ENCODE measurements at places on chromosomes 2 and 18. TPM values are rescaled to one million over a fixed set of nuclear protein-coding genes. Genes with fewer than 3 reads are reported as not detected.

The TP53I3 gene
- total RNA-seq: 0.34 TPM

The SERPINB5 gene
- total RNA-seq: not detected

The CNGA3 gene
- total RNA-seq: not detected

The ALK gene
- total RNA-seq: not detected

The CNDP1 gene
- total RNA-seq: 0.23 TPM

The SERPINB11 gene
- not detected for total RNA-seq

The PDE11A gene
- total RNA-seq: not detected

The LYPD6 gene
- not detected for total RNA-seq

The TXNDC9 gene
- 9.0 TPM for total RNA-seq

DNA sequence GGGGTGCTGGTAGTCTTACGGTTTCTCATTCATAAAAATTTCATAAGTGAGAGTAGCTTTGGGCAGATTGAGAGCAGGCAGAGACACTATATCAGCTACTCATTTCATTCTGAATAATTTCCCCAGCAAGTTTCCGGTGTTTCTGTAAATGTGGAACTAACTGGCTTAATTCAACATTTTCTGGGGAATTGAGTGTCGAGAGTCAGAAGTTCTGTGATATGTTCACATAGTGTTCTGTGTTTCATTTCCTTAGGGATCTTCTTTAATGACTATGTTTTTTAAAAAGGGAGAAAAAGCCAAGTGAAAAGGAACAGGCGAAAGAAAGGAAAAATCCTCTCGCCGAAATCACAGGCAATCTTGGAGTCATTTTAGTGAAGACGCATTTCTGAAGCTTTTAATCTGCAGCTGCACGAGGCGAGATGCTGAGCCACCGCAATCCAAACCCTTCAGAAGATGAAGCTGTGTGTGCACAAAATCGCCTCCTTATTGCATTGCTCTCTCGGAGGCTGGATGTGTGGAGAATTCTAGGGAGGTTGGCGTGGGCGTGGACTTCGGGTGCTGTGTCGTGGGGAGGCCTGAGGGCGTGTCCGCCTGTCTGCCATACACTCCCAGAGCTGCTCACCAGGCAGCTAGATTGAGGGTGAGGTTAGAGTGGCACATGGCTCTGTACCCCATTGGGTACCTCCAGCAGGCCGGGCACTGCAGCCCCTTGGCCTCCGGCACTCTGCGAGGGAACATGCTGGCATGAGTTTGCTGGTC is 38.4 kb upstream of the HDAC4 start:
- no peak for DNase-seq

DNA sequence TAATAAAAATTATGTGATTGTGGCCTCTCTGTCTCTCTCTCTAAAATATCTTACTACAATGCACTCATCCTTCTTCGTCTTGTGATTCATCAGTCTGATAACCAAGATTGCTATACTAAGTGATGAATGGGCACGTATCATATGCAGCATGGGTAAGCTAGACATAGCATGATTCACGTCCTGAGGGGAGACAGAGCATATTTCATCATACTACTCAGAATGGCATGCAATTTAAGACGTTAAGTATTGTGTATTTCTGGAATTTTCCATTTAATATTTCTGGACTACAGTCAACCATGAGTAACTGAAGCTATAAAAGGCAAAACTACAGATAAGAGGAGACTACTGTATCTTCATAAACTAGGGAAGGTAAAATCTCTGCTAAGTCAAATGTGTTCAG is 97.0 kb upstream of the CD226 start:
- DNase-seq: no peak

DNA sequence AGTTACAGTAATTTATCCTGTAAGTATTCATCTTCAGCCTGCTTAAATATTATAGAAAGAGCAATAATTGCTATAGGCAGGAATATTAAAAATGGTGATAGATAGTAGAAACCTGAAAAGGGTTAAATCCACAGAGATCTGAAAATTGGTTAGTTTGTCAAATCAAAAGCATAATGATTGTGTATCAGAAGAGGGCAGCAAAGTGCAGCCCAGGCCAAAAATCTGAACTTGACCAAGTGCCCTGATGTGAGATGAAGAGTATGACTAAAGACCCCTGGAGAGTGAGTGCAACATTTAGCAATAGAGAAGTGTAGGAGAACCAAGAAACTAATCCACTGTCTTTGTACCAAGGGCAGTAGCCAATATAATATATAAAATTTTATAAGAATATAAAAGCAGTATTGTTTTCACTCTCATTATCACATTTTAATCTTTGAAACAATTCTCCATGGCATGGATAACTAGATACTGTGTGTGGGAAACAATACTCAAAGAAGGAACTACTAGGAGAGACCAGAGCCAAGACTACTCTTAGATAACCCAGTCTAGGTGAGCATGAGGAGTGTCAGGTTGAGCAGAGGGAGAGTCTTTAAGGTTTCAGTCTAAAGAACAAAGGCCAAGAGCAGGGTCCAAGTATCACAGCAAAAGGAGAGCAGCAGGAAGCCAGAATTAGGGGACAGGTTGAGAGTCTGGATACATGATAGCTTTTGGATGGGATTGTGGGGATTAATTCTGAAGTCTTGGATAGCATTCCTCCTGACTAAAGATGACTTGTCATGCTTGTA is 148.7 kb downstream of the CALCRL start:
- DNase-seq: no peak

- no peak for DNase-seq
Observed at GRCh38 chr2:38509314-38509946, 93.3 kb downstream of the HNRNPLL start.

DNA sequence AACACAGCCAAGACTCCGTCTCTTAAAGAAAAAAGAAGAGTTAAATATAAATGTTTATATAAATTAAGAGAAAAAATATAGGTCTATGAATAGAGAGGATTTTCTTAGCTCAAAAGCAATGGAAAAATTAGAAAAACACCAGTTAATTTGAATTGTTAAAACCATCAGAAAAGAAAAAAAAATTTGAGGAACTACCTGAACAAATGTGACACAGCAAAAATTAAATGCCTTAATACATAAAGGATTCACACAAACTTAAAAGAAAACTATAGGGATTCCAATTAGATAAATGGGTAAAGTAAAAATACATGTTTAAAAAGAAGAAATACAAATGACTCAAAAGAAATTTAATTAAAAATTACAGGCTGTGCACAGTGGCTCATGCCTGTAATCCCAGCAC is 147.9 kb upstream of the DNMT3A start:
- DNase-seq: no peak

DNA sequence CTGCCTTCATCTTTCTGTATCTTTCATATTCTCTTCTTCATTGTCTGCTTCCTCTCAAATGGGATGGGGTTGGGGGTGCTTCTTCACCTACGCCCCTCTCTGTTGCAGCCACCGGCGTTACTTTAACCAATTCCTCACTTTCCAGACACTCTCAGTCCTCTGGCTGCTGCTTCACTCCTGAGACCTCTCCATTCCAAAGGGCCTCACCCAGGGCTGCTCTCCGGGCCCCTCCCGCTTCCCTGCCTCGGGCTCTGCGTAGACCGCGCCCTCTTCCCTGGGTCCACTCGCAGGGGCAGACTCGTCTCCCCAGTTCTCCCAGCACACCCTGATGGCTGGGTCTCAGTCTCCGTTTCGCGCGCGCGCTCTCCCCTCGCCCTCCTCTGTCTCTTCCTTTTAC is 926 bp downstream of the SERPINB8 start:
- DNase-seq: no peak

DNA sequence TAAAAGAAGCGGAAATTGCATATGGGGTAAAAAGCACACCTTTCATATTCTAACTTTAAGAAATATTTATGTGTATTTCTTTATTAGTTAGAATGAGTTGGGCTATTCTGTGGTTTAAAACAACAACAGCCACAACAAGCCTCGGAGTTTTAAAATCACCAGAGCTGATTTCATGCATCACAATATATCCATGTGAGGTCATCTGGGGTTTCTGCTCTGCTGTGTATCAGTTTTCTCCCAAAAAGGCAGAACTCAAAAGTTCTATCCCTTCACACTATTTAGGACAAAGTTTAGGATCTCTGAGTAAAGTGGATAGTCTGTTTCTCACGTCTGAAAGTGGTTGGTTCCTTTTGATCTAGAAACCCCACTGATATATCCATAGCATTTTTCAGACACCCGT is 601.5 kb upstream of the GCFC2 start:
- DNase-seq: no peak

GRCh38 chr2:197092431-197092830 is 165.9 kb upstream of the PGAP1 start:
- no peak for DNase-seq

GRCh38 chr2:63300835-63301234 is 250.2 kb downstream of the OTX1 start:
- DNase-seq: no peak

- DNase-seq: no peak
Observed at GRCh38 chr2:57093020-57093419, 909.2 kb downstream of the CCDC85A start.

- DNase-seq: no peak
Observed at GRCh38 chr2:101002562-101003277, 631 bp downstream of the RPL31 start.

GRCh38 chr2:225207043-225207442 is 164.8 kb upstream of the DOCK10 start:
- no peak for DNase-seq

DNA sequence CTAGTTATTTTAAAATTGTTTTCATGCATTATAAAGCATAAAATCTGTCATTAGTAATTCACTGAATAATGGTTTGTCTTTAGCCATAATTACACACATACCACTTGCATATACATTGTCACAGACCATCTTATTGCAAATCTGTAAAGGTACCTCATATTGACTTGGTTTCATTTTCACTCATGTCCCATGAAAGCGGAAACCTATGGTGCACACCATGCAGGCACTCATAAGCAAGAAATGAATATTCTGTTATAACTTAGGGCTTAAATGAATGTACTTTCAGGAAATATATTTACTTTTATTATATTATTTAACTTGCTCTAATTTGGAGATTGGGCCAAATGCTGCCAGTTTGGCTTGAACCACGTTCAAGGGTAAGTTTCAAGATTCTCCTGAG is 29.2 kb upstream of the STK17B start:
- DNase-seq: no peak

- DNase-seq: no peak
Observed at GRCh38 chr2:26584191-26584590, 57.0 kb downstream of the CIB4 start.

GRCh38 chr2:925309-925708 is 25.3 kb upstream of the SNTG2 start:
- DNase-seq: no peak
